ENCODE measurements at places on chromosomes 11 and 22.

DNA sequence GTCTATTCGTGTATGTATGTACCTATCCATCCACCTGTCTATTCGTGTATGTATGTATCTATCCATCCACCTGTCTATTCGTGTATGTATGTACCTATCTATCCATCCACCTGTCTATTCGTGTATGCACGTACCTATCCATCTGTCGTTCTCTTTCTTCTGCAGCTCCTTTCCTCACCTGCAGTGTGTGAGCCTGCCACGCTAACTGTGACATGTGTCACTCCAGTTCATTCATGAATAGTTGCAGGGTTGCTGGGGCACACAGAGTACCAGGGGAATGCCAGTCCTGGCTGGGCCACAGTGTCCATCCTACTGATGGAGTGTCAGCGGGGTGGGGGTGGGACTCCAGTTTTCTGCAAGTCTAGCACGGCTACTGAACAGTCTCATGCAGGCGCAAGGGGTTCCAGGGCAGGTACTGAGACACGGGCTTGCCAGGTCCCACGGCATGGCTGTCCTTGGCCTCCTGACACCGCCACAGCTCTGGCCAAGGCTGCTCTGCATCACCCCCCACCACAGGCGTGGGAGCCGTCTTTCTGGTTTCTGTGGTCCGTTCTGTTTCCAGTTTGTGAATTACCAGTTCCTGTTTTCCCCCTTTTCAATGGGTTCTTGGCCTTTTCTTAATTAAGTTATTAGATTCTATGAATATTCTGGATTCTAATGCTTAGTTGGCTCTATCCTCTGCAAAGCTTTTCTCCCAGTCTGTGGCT, 88.8 kb upstream of the CLDN5 start:
- DNase-seq: no peak

DNA sequence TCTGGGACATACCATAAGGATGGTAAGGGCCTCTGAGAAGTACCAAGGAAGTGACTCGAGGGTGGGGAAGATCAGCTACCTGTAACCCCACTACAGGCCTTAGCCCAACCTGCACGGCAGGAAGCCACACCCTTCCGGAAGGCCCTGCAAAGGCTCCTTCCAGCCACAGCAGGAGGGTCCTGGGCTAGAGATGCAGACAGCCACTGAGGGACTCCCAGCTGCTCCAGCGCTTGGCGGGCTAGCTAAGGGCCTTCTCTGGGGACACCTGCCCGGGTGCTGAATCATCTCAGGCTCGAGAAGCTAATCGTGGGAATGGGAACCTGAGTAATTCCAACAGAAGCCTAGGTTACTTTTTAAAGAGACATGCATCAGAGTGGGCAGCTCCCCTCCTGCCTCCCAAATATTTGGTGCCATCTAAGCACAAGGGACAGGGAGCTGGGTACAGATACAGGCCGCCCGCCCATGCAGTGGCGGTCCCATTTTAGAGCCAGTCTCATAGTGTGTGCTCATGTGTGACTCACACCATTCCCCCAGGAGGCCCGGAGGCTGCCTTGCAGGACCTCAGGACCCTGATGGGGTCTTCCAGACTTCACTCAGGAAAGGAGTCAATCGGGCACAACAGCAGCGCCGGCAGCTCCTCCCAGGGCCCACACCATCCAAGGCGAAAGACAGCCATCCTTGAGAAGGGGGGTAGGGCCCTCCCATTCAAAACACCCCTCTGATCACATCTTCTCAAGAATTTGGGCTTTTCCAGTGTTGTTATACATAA, 8.0 kb downstream of the MYH9 start:
- no peak for DNase-seq

DNA sequence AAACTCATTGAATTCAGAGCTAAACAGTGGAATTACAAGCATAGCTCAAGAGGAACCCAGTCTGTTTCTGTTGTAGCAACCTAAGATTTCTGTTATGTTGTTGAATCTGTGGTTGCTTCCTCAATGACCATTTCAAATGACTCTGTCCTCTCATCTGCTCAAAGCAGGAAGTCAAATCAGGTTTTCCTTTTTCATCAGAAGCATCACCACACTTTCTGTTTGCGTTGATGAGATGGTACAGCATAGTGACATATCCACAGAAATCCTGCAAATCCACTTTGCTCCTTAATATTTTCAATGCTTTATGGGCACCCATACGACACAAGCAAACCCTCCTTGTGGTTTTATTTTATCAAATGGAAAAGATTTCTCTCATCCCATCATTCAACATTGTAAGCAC, 12.6 kb upstream of the UCP2 start:
- no peak for DNase-seq

DNA sequence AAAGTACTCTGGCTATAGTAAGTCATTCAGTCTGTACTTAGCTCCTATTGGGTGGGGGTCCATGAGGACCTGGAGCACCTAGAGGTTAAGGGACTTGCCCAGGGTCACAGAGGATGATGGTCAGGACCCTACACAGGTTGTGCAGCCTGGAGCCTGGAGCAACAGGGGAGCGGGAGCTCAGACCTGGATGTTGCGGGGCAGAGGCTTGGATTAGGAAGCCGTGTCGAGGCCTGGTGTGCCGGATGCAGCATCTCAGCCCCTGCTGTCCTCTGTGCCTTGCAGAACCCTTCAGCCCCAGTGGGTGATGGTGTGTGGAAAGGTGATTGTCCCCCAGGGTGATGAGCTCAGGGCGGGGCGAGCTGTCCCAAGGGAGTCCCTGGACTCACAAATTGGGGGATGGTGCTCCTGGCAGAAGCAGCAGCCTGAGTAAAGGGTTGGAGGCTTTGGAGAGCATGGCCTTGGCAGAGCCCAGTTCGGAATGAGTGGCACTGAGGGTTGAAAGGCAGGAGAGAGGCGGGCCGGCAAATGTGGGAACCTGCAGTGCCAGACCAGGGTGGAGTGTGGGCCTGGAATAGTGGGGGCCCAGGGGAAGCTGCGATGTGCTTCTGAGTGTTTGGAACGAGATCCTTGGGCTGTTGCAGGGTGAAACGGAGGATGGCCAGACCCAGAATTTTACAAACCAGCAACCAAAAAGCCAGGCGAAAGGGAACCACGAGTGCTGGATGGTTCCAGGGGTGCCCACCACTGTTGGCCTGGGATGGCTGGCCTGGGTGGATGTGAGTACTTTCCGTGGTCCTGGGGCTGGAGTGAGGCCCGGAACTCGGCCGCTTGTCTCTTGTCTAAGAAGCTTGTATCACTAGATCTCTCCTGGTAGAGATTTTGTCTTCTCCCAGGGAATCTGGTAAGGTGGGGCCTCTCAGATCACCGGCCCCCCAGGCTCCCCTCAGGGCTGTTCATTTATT, 2.9 kb downstream of the TPCN2 start:
- no peak for DNase-seq

GRCh38 chr11:117160826-117161225, 16.7 kb downstream of the PAFAH1B2 start:
- no peak for DNase-seq

DNA sequence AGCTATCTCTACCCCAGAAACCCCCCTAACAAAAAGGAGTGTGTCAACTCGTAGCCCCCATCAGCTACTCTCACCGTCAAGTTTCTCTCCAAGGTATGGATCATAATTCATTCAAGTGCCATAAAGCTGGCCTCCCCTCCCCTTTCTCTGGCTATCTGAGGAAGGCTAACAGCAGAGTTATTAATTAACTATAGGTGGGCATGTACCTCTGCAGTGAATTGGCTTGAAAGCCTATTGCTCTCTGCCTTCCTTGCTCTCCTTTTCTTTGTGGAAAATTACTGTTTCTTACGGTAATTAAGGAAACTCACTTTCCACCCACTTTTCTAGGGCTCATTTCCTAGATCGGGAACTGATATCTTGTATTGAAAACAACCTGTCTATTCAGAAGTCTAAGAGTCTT, 14.1 kb downstream of the POLA2 start:
- DNase-seq: no peak

- no peak for DNase-seq
Measured at GRCh38 chr11:69401715-69402114, 79.7 kb upstream of the LINC01488 start.

- no peak for DNase-seq
Measured at GRCh38 chr22:27952091-27952490, 33.0 kb upstream of the PITPNB start.

- no peak for DNase-seq
Measured at GRCh38 chr11:115705200-115705599, 201.0 kb upstream of the CADM1 start.

GRCh38 chr11:106172386-106172991, 95.0 kb downstream of the AASDHPPT start:
- DNase-seq: peak; percentile 32

DNA sequence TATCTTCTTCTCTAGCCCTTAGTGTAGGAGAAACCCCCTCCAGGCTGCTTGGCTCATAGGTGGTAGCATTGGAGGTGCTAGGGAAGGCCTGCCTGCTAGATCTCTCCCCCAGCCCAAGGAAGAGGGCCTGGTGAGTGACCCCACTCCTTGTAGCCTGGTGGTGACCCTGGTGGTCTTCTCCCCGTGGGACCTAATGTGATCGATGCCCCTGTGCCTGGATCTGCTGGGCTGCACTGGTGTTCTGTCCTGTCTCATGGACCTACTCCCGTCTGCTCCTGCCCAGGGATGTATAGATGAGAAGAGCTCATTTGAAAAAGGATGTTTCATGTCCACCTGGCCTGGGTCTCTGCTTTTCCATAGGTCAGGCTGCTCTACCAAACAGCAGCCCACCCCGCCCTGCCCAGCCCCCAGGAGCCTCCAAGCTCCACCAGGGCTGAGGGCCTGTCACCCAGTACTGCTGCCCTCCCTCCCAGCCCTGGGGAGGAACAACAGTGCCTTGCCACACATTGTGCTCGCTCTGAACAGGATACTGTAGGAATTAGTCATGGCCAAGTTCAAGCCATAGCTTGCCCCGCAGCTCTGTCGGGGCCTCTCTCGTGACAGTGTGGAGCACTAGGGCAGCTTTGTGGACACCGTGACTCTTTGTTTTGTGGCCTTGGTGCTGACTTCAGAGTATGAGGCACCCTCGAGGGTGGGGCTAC, 19.7 kb downstream of the SLC37A2 start:
- DNase-seq: no peak

- DNase-seq: no peak
Measured at GRCh38 chr11:97814325-97814959, 1206.3 kb upstream of the CNTN5 start.

- DNase-seq: no peak
Measured at GRCh38 chr11:113519989-113520613, 44.9 kb upstream of the DRD2 start.

- DNase-seq: no peak
Measured at GRCh38 chr22:29720811-29721323, 1.1 kb downstream of the CABP7 start.

GRCh38 chr11:43908683-43909082, 28.1 kb downstream of the ALKBH3 start:
- no peak for DNase-seq

Measured in NCI-H2081 treated with DMSO at 0.1 percent for 48 hours (cell line).